ENCODE measurements at places on chromosomes 7 and 10.

- peak; percentile 23 for DNase-seq
Measured at GRCh38 chr7:129168231-129169021, 20.0 kb upstream of the SMO start.

- peak; percentile 87 for DNase-seq
Measured at GRCh38 chr10:121418126-121418777, 180.0 kb downstream of the FGFR2 start.

DNA sequence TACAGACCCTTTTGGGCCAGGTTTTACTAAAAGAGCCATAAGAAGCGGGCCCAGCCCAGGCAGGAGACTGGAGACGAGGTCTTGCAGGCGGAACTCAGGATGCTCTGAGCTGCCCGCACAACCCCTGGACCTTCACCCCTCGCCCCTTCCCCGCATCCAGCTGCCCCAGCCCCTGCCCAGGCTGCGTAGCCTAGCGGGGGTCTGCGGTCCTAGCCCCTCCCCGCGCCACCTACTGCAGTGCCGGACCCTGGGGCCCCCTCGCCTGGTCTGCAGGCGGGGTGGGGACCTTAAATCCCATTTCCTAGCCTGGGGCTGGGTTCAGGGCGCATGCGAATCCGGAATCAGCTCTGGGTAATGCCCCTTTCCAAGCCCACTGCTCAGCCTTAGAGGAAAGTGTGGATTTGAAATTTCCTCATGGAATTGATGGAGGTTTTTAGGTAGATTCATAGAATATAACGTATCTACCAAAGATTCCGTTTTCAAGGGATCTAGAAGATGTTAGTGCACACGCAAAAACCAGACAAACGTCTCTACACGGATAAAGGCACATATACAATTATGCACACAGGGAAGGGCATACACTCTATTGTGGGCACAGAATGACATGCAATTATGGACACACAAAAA is 546 bp upstream of the HOXA3 start:
- DNase-seq = peak; percentile 53

DNA sequence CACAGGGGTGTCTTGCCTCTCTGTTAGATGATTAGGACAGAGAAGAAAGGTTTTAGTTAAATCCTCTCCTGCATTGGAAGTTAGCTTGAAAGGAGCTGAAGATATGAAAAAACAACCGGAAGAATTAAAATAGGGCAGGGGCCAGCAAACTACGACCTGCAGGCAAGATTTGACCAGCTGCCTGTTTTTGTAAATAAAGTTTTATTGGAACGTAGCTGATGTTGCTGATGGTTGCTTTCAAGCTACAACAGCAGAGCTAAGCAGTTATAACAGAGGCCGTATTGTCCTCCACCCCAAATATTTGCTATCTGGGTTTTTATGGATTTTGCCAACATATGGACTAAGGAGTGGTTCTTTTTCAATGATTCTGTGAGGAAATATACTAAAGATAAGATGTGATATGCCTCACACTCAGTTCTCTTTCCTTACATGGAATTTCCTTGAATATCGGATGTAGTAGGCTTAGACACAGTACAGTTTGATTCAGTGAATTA is 568.8 kb downstream of the PHTF2 start:
- DNase-seq = no peak

Measured in foreskin keratinocyte (primary cell).